Panc1 (cell line): ENCODE measurements at places on chromosomes 3 and 15.

GRCh38 chr15:84899750-84900149 is 15.3 kb downstream of the SLC28A1 start:
- no peak for DNase-seq

DNA sequence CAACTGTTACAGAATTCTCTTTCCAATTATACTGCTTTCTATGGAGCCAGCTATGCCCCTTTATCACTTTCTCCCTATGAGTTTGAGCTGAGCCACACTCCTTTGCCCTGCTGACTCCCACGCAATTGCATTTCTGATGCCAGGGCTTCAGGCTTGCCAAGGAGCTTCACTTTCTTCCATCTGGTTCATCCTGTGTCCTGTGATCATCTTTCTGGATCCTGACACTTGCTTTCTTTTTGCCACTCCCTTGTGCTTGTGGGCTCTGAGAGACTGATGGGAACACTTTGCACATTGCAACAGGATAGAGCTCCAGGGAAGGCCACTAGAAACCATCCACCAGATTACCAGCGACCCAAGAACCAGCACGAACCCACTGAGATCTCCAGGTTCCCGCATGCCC is 77.0 kb upstream of the SEC13 start:
- no peak for DNase-seq

GRCh38 chr15:57495554-57496165 is 96.0 kb upstream of the MYZAP start:
- no peak for DNase-seq

DNA sequence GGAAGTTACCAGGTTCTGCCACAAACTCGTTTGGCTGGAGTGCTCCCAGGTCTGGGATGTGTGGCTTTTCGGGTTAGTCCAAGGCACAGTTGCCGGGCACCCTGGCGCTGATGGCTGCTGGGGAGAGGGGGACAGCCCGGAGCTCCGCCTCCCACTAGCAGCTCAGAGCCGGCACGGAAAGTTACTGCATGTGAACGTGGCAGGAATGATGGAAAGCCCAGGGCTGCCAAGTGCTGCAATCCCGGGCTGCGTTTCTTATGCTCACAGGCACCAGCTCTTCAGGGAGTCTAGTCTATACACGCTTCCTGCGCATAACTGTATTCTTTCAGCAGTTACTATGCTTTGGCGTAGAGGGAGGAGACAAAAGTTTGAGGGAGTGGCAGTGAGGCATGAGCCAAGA is 141.8 kb upstream of the ICE2 start:
- no peak for DNase-seq

- DNase-seq: no peak
These were observed 614.2 kb downstream of the CADM2 start for GRCh38 chr3:85572978-85573377.

GRCh38 chr3:188687389-188687788 is 484.4 kb upstream of the TPRG1 start:
- DNase-seq: no peak

DNA sequence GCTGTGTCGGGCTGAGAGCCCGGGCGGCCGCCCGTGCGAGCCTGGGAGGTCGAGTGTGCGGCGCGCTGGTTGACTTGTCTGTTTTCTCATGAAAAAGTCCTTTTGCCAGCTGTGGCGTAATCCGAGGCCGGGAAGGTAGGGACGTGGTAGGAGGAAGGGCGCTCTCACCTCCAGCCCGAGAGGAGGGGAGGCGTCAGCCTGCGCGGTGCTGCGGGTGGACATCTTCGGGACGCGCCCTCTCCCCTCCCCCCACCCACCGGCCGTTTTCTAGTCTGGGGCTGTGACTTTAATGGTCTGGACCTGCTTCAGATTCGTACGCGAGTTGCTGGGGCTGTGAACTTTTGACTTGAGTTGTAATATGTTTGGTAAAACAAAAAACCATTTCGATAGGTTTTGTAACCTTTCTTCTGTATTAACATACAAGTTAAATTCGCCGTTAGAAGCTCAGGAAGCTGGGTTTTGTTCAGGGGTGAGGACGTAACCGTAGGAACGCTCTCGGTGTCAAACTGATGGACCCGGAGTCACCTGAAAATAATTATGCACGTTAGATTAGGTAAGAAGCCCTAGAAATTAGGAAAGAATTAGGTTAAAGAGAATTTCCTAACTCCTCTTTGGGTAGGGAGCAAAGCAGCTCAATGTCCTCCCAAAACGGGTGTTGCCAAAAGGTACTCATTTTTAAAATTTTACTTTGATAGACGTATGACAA is 762 bp downstream of the NCK1 start:
- no peak for DNase-seq

DNA sequence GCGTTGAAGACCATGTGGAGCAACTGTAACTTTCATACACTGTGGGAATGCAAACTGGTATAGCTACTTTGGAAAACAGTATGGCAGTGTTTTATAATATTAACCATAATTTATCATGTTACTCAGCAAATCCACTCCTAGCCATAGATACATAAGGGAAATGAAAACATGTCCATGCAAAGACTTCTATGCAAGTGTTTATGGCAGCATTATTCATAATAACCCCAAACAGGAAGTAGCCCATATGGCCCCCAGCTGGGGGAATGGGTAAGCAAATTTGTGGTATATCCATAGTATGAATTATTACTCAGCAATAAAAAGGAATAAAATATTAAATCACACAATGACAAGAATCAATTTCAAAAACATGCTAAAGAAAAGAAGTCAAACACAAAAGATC is 23.0 kb upstream of the GATA2 start:
- DNase-seq: no peak

DNA sequence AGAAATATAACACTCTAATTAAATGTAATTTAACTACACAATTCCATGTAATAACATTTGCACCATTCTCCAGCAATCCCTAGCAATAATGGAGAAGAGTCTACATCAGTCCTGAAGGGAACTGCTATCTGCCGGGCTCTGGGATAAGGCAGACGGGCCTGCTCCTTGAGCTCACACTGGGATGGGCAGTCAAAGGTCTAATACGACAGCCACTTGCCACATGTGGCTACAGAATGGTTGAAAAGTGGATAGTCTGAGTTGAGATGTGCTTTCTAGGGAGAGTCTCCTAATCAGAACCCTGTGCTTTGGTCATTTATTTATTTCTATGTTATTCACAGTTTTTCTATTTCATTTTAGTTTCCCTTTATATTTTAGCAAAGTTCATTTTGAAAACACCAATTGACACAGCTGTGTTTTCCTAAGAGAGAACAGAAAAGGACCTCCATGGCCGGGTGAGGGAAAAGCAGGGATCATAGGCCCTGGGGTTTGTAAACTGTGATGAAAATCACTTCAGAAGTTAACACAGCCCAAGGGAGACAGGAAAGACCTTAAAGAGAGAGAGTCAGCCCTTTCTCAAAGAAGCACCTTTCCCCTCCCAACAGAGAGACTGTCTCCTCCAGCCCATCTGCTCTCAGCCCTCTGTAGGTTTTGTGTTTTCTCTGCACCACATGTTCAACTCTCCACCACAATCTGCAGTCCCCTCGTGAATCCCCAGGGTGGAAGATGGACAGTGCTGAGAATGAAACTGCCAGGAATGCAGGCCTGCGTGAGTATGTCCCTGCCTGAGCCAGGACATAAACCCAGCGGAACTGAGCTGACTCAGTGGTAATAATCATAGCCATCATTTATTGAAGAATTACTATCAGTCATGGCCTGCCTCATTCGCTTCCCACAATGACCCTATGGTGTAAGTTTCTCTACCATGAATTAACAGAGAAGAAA is 11.6 kb downstream of the FSIP1 start:
- no peak for DNase-seq

- DNase-seq: no peak
These were observed 37.5 kb downstream of the NBEAL2 start for GRCh38 chr3:47016934-47017435.

GRCh38 chr3:184593220-184593927 is 31.8 kb downstream of the EPHB3 start:
- DNase-seq: no peak

GRCh38 chr3:66638717-66639116 is 137.9 kb upstream of the LRIG1 start:
- no peak for DNase-seq

- no peak for DNase-seq
These were observed 117.5 kb downstream of the PGPEP1L start for GRCh38 chr15:98889930-98890695.

DNA sequence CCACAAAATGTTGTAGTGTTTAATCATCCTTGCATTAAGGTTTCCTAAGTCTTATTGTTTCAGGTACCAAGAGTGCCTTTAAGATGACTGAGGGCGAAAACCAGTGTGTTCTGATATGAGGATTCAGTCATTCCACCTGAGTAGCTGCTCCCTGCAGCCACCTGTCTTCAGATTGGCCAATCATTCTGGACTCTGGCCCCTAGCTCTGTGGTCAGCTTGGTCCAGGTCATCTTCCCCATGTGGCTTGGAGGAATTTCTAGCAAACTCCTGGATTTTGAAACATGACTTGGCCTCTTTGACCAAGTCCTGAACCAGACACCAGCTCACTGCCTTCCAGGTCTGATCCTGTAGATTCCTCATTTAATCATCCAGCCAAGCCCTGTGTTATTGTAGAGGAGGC is 7.8 kb upstream of the SLC7A14 start:
- DNase-seq: no peak

GRCh38 chr15:29480278-29480677 is 210.7 kb upstream of the NSMCE3 start:
- DNase-seq: no peak

GRCh38 chr3:58117561-58118181 is 93.1 kb downstream of the DNASE1L3 start:
- no peak for DNase-seq

- DNase-seq: no peak
These were observed 1.7 kb downstream of the B3GNT5 start for GRCh38 chr3:183254487-183255347.

- DNase-seq: no peak
These were observed 56.4 kb downstream of the RPL39L start for GRCh38 chr3:187082758-187083375.

DNA sequence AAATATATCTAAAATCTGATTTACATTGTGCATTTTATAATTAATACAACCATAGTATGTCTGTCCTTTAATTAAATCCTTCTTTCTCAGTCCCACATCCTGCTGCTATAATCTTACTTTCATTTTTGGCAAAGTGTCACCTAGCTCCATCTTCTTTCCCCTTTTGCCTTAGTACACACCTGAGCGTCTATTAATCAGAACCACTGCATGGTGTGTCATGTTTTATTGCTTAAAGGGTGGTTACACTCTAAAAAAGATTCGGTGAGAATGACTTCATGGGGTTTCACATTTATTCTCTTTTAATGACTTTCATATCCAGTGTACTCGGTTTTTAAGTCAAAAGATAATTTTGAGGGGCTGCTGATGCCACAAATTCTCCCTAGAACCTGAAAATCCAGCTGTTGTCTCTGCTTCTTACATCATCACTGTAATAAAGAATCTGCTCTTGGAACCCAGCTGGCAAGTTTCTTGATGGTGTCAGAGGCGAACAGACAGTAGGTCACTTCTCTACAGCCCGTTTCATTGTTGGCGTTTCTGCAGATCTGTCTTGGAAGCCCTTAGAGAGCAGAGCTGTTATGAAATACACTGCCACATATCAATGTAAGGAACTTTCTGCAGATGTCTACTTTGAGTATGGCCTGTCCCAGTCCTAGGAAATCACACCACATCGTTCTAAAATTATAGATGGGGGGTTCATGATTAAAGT is 99.7 kb downstream of the TIGIT start:
- DNase-seq: no peak

- no peak for DNase-seq
These were observed 441.5 kb upstream of the RARB start for GRCh38 chr3:24986612-24987011.

- DNase-seq: no peak
These were observed 369.4 kb downstream of the NR2F2 start for GRCh38 chr15:96699871-96700401.
